ENCODE measurements at places on chromosomes 6 and 20.

DNA sequence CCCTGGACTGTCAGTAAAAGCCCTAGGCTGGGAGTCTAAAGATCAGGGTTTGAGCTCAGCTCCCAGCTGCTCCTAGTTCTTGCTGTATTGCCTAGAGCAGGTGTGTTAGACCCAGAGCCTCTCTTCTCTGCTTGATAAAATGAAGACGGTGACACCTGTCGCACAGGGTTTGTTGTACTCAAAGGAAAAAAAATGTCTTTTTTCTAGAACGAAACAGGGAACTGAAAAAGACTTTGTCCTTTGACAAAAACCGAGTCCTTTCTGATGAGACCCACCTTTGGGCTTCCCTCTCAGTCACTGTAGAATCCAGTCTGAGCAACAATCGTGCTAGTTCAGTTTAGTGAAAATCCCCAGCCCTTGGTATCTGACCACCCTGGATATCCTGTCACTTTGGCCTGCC, 102.1 kb upstream of the LAMP5 start:
- DNase-seq: no peak

DNA sequence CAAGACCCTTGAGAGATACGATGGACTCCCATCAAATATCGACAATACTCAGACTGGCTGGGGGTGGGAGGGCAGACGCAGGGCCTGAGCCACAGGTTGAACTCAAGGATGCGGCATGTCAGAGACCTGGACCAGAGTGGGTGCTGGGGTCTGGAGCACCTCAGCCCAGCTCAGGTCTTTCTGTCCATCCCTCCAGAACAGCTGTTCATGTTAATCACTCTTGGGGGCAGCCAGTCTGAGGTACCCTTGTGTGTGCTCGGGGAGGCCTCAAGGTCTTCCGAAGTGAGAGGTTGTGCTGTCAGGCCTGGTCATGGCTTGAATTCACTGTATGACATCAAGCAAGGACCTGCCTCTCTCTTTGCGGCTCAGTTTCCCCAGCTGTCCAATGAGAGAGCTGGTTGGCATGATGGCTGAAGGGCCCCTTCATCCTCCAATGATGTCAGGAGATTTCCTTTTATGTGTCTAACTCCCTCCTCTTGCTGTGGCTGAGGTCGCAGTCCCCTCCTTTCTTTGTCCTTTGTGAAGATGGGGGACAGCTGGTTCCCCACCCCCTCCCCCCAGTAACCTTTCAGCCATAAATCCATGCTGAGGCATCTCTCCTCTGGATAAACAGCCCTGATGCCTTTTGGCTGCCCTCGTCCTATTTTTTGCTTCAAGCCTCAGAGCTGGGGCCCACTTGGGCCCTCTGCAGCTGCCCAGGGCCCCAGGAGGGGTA, 15.3 kb downstream of the MYH7B start:
- no peak for DNase-seq

GRCh38 chr20:14997791-14998190, 660.4 kb upstream of the FLRT3 start:
- DNase-seq: no peak

GRCh38 chr6:30260036-30260504, 46.9 kb upstream of the TRIM26 start:
- no peak for DNase-seq

- peak; percentile 33 for DNase-seq
Measured at GRCh38 chr6:170130201-170130621, 160.7 kb downstream of the DLL1 start.

DNA sequence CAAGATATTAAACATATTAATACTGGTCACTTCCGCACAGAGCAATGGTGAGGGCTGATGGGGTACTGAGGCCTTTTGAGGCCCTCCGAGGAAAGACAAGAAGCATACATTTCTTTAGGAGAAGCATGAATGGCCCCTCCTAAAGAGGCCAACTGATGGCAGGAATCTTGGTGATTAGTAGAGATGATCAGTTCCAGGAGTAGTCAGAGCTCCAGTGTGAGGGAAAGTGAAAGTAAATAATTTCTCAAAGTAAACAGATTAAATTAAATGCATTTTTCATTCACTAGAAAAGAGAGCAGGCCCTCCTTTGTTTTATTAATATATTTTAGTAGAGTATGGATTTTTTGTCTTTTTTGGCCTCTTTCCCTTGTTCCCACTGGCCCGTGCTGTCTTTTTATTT, 38.2 kb downstream of the NOX3 start:
- DNase-seq: no peak

DNA sequence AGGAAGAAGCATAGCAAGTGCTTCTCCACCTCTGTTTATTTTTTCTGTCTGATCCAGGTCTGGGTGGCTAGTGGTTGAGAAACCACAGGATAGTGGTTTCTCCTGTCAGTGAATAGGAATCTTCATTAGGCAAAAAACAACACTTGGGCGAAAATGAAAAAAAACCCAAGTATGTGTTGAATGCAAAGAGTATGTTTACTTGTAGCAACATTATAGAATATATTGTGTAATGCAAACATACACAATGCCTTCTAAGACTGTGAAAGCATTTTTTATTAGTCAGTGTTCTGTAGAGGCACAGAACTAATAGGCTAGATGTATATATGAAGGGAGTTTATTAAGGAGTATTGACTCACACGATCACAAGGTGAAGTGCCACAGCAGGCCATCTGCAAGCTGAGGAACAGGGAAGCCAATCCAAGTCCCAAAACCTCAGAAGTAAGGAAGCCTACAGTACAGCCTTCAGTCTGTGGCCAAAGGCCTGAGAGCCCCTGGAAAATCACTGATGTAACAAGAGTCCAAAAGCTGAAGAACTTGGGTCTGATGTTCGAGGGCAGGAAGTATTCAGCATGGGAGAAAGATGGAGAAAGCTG, 111.1 kb downstream of the UST start:
- DNase-seq: peak; percentile 88

GRCh38 chr6:50815436-50816114, 3.1 kb upstream of the TFAP2B start:
- no peak for DNase-seq

DNA sequence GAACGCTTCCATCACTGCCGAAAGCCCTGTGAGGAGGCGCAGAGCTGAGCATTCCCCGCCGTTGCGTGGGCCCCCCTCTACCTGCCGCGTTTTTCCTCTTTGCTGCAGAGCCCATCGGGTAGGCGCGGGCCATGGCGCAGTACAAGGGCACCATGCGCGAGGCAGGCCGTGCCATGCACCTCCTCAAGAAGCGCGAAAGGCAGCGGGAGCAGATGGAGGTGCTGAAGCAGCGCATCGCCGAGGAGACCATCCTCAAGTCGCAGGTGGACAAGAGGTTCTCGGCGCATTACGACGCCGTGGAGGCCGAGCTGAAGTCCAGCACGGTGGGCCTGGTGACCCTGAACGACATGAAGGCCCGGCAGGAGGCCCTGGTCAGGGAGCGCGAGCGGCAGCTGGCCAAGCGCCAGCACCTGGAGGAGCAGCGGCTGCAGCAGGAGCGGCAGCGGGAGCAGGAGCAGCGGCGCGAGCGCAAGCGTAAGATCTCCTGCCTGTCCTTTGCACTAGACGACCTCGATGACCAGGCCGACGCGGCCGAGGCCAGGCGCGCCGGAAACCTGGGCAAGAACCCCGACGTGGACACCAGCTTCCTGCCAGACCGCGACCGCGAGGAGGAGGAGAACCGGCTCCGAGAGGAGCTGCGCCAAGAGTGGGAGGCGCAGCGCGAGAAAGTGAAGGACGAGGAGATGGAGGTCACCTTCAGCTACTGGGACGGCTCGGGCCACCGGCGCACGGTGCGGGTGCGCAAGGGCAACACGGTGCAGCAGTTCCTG, 693 bp downstream of the FAM50B start:
- DNase-seq: no peak

DNA sequence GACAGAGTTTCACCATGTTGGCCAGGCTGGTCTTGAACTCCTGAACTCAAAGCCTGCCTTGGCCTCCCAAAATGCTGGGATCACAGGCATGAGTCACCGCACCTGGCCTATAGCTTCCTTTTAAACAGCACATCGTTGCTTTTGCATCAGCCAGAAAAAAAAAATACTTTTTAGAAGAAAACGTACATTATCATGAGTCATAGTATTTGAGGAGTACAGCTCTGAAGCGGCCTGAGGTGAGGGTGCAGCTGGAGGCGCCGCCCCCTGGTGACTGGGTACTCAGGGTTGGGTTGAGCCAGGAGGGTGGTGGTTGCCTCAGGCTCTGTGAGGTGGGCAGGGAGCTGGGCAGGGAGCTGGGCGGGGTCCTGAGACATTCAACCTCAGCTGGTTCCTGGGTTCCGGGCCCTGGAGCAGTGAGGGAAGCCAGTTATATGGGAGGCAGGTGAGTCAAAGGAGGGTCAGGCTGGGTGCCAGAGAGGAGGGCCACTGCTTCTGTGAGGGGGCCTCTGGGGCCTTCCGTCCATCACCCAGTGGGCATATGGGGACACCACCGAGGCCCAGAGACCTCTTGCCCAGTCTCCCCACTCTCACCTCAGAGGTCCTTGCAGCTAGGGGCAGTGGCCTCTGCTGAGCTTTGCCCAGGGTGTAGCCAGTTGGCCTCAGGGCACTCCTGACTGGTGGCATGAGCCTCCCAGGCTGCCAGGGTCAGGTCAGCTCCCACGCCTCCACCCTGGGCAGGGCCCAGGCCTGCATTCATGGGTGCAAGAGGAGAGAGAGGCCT, 11.7 kb upstream of the ID1 start:
- peak; percentile 84 for DNase-seq

DNA sequence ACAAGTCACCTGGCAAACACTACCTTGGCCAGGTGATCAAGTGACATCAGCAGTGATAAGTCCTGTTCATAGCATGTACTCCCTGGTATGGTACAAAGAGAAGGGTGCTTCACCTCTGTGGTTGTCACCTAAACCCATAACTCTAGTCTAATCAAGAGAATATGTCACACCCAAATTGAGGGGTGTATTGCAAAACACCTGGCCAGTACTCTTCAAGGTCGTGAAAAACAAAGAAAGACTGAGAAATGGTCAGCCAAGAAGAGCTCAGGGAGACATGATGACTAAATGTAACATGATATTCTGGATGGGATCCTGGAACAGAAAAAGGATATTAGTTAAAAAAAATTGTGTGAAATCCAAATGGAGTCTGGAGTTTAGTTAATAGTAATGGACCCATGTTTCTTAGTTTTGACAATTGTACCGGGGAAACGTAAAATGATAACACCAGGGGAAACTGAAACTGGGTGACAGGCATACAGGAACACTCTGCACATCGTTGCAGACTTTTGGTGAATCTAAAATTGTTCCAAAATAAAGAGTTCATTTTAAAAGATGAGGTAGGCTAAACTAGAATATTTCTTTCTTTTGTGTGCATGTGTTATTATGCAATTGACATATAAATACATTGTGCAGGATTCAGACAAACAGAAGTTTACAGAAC, 262.0 kb downstream of the CDC5L start:
- no peak for DNase-seq

GRCh38 chr6:24356310-24356973, 1.4 kb downstream of the DCDC2 start:
- DNase-seq: no peak

- no peak for DNase-seq
Measured at GRCh38 chr20:61699495-61700374, 365.9 kb downstream of the TAF4 start.

- no peak for DNase-seq
Measured at GRCh38 chr6:112154711-112155110, 67.3 kb downstream of the FAM229B start.

GRCh38 chr20:50308513-50309279, 118.1 kb downstream of the CEBPB start:
- peak; percentile 81 for DNase-seq

GRCh38 chr6:41658636-41659035, 20.4 kb downstream of the MDFI start:
- DNase-seq: no peak

DNA sequence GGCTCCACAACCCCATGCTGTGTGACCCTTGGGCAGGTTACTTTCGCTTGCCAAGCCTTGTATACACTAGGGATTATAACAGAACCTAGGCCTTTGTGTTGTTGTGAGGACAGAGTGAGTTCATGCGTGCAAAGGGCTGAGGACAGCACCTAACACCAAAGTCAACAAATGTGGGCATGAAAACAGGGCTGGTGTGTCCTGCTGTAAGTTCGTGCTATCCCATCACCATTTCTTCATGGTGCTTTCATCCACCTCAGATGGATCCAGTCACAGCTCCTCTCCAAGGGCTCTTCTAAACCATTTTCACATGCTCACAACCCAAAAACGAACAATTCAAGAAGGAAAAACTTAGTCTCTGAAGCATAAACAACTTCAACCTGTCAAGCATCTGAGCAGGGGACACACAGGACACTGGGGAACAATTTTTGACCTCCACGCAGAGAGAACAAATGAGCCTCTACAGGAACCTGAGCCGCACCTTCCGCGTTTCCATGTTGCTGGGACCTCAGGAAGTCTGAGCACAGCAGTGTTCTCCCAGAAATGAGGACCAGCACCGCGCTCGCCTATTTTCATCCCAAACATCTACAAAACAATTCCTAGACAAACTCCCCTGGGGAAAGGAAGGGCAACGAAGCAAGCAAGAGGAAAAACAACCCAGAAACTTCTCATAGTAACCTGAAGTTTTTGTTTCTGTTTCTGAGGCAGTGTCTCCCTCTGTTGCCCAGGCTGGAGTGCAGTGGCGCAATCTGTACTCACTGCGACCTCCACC, 3.1 kb downstream of the LRP11 start:
- DNase-seq: peak; percentile 51

- no peak for DNase-seq
Measured at GRCh38 chr6:154923199-154923869, 71.8 kb upstream of the TIAM2 start.

DNA sequence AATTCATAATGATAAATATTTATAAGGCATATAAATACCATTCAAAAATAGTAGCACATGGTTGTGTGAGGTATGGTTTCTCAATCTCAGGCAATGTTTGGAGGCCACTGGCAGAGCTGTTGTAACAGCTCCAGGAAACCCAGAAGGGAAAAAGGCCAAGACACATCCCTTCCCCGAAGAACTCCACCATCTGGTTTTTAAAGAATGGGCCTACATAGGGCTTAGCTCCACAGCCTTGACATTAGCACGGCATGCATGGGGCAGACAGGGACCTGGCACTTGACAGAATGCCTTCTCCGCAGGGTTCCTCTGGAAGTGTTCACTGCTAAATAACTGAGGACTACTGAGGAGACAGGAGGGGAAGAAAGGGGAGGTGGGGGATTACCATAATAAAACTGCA, 16.1 kb upstream of the FOXO3 start:
- DNase-seq: no peak

GRCh38 chr20:10928841-10929421, 255.1 kb upstream of the JAG1 start:
- DNase-seq: no peak

DNA sequence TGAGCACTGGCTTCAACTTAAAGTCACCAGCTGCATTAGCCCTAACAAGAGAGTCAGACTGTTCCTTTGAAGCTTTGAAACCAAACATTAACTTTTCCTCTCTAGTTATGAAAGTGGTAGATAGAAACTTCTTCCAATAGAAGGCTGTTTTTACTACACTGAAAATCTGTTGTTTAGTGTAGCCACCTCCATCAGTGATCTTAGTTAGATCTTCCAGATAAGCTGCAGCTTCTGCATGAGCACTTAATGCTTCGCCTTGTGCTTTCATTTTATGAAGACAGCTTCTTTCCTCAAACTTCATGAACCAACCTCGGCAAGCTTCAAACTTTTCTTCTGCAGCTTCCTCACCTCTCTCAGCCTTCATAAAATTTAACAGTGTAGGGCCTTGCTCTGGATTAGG, 133.2 kb downstream of the INSM1 start:
- DNase-seq: no peak

- no peak for DNase-seq
Measured at GRCh38 chr20:50534567-50534966, 24.4 kb downstream of the PTPN1 start.

GRCh38 chr6:98848539-98849242, 14.3 kb downstream of the POU3F2 start:
- DNase-seq: no peak

- DNase-seq: no peak
Measured at GRCh38 chr6:101181006-101181405, 212.5 kb upstream of the GRIK2 start.

Data from SJSA1 (cell line).